HFF-Myc (cell line): ENCODE measurements at places on chromosomes 7 and 10.

GRCh38 chr7:37388811-37389210, 59.9 kb downstream of the ELMO1 start:
- DNase-seq: no peak

DNA sequence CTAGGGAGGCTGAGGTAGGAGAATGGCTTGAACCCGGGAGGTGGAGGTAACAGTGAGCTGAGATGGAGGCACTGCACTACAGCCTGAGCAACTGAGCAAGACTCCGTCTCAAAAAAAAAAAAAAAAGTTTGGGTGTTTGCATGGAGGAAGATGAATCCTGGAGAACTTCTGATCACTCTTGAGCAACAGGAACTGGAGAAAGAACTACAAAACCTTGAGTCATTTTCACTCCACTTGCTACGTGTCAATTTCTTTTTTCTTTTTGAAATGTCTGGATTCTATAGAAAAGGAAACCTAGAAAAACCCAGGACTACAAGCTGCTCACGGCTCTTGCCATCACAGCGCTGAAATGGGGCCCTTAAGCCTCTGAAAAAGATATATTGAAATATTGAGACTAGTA, 189.6 kb upstream of the NRP1 start:
- no peak for DNase-seq

DNA sequence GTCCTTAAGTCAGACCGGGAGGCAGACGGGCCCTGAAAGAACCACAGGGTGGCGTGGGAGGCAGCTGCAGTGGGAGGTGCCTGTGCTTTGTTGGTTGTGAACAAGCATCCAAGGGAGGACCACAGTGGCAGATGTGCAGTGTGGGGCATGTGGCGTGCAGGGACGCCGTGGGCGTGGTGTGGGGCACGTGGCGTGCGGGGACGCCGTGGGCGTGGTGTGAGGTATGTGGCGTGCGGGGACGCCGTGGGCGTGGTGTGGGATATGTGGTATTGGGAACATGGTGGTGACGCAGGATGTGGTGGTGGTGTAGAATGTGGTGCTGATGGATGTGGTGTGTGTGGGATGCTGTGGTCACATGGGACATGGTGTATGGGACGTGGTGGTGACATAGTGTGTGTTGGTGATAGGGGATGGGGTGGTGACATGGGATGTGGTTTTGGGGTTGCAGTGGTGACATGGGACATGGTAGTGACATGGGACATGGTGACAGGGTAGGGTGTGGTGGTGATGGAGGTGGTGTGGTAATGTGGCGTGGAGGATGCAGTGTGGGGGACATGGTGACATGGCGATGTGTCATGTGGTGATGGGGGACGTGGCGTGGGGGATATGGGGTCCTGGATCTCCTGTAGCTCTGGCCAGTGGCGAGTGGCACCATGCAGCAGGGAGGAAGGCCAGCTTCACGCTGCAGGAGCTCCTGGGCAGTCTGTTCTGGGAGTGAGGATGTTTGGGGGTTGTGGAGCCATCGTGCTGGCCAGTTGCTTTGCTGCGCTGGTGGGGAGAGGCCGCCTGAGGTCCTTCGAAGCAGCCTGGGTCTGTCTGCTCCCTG, 78.8 kb downstream of the INPP5A start:
- DNase-seq: no peak

- no peak for DNase-seq
Measured at GRCh38 chr10:104059364-104059763, 26.3 kb downstream of the COL17A1 start.

GRCh38 chr7:3277604-3278572, 23.2 kb upstream of the SDK1 start:
- DNase-seq: no peak

DNA sequence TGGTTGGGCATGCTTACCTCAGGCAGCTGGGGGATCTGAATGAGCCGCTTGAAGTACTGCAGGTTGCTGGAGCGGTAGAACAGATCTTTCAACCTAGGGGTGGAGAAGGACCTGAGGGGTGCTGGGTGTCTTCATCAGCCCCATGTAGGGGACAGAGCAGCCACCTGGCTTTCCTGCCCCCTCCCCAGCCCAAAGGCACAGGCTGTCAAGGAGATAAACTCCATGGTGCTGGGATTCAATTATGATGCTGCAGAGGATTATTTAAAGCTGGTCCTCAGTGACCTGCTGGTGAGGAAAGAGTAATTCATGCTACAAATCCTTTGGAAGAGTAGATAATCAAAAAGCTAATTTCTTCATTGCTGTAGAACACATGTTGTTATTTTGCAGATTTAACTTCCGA, 71.1 kb downstream of the SPDYE5 start:
- no peak for DNase-seq
